Subcutaneous preadipocyte (primary cell): ENCODE measurements at places on chromosomes 13 and 19. TPM values are rescaled to one million over a fixed set of nuclear protein-coding genes. Genes with fewer than 3 reads are reported as not detected.

The ZNF69 gene
- total RNA-seq, result 0.20 and 0.73 TPM in 2 replicates

The LILRB4 gene
- not detected in 2 replicates for total RNA-seq

The ANGPTL8 gene
- total RNA-seq, result not detected in 2 replicates

The PSG3 gene
- total RNA-seq, result not detected in 2 replicates

The SF3A2 gene
- total RNA-seq, result 30.9 and 32.1 TPM in 2 replicates

The INSR gene
- 24.0 and 24.6 TPM in 2 replicates for total RNA-seq

The TNNI3 gene
- total RNA-seq, result 0.37 TPM in 1 of 2 replicates, not detected in the other

The LRCH1 gene
- 7.7 and 9.4 TPM in 2 replicates for total RNA-seq

The ZNF578 gene
- total RNA-seq, result 1.6 and 2.2 TPM in 2 replicates

The LMTK3 gene
- total RNA-seq, result not detected in 2 replicates

The C19orf85 gene
- total RNA-seq, result not detected in 2 replicates

The FFAR3 gene
- total RNA-seq, result not detected in 2 replicates

The SELENOW gene
- 153 and 164 TPM in 2 replicates for total RNA-seq

The PRSS57 gene
- total RNA-seq, result not detected in 2 replicates

The ZNF491 gene
- total RNA-seq, result 0.20 and 1.1 TPM in 2 replicates

The ZSCAN4 gene
- not detected in 2 replicates for total RNA-seq

The HCN2 gene
- 0.37 and 0.59 TPM in 2 replicates for total RNA-seq

The SLC1A6 gene
- total RNA-seq, result not detected in 2 replicates

The DGKH gene
- total RNA-seq, result 9.2 and 12.3 TPM in 2 replicates

The KLK2 gene
- total RNA-seq, result 0.37 TPM in 1 of 2 replicates, not detected in the other

The PSG11 gene
- not detected in 2 replicates for total RNA-seq

The AMH gene
- total RNA-seq, result 0.37 and 2.0 TPM in 2 replicates

The FOXA3 gene
- total RNA-seq, result not detected in 2 replicates
